ENCODE measurements at places on chromosomes 7 and 10.

- DNase-seq, result no peak
These were observed 161.2 kb downstream of the CELF2 start for GRCh38 chr10:11178606-11179515.

DNA sequence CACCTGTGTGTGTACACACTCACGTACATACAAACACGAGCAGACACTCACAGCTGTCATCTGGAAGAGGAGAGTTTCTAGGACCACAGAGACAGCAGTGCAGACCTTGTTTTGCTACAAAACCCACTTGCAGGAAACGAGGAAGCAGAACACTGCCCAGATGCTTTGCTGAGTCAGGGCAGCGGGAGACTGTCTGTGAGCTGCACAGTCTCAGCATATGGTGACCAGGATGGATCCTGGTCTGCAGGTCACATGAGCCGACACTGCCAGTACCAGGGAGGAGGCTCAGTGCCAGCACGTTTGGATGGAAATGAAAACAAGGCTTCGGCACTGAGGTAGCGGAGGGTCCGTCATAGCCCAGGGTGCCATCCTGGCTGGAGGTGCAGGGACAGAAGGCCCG is 117.6 kb upstream of the DPP6 start:
- no peak for DNase-seq

DNA sequence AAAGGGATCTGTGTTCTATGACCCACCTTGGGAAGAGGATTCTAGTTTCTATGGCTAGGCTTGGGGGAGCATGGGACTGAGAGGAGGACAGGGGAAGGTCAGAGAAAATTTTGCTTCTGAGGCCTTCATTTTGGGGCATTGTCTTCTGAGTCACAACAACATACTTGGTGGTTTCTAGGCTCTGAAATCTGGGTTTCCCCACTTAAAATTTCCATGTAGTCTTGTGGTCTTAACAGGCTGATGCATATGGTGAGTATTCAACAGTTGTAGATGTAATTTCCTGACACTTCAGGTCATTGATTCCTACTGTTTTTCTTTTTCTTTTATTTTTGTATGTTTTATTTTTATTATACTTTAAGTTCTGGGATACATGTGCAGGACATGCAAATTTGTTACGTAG is 88.5 kb downstream of the ANKRD7 start:
- no peak for DNase-seq

DNA sequence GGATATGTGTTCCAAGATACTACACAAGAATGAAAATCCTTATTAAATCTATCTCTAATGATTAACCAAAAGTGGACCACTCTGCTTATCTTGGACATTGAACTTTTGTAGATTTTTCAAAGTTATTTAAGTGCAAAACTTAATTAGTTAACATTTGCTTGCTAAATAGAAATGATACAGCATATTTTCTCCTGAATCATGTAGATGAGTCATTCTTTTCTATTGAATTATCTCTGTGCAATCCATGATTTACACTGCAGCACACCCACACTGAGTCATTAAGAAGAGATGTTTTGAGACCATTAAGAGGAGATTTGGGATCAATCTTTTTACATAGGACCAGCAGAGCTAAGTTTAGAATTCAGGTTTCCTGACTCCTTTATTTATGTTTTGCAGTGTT is 6.6 kb upstream of the ABCC2 start:
- peak; percentile 23 for DNase-seq

- no peak for DNase-seq
These were observed 95.0 kb downstream of the MMRN2 start for GRCh38 chr10:86862373-86862772.

DNA sequence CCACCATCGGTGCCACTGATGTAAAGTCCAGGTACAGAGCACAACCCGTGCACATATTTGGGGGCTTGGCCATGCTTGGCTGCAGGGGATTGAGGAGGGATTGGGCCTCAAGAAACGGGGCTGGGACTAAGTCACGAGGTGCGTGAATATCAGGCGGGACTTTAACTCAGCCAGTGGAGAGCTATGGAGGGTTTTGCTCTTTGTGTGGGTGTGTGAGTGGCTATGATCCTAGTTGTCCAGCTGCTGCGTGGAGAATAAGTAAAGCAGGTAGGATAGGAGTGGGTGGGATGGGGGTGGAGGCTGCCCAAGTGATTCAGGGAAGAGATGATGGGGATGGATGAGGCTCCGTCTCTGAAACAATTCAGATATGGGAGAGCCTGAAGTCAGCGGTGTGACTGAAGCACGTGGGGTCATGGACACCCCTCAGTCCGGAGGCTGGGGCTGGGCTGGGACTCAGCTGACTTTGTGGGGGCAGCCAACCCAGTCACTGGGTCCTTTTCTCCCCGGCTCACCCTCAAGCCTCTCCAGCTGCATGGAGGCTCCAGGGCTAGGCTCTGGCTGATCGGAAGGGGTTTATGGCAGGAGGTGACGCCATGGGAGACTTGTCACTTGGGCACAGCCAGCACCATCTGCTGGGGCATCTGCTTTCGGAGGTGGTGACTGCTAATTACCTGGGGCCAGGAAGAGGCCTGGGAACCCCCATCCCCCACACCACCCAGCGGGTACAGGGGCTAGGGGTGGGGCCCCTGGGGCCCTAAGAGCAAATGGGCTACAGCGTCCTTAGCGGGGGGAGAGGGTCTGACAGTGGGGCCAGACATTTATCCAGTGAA is 1.7 kb upstream of the LFNG start:
- no peak for DNase-seq

DNA sequence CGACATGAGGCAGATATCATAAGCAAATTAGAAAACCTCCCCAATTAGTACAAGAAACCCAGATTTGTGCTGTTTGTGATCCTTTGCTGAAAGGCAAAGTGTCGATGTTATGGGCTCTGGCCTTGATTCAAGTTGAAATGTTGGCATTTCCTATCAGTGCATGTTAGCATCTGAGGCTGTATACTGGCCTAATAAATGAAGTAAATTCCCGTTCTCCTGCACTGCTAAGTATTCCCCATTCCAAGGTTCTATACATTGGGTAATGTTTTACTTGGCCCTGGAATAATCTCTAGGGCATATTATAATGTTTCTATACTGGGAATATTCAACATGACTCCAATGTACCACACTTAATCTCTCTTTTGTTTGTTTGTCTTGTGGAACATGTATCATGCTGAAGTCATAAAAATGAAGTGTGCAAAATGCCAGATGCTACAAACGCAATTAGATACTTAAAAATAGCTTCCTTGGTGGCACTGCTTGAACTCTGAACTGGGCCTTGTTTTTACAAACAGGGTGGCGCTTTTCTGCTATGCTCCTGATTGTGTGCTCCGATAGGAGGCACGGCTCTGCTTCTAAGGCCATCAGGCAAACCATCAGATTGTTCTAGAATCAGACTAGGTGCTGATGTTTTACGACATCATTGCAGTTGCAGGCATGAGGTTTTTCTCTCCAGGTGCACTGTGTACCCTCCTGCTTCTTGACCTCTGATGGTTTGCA is 156.7 kb upstream of the TCF7L2 start:
- DNase-seq, result no peak

DNA sequence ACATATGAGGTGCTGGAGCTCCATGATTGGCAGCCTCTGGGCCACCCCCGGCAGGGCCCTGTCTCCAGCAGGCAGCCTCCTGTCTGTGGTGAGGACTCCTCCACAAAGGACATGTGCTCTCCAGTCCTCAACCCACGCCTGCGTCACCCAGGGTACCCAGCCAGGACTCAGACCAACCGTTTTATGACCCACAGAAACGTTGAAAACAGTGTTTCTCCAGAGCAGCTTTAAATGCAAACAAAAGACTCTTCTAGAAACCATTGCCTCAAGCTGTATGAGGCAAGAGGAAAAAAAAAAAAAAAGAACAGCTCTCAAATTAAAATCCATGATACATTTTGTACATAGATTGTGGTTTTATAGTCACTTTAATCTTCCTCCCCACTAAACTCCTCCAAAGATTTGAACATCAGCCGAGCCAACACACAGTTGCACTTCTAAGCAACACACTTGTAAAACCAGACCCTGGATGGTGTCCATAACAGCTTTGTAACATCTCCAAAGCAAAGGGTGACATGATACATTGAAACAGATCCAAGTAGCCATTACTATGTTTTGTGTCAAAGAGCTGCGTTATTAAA is 175.0 kb upstream of the LYZL2 start:
- no peak for DNase-seq

DNA sequence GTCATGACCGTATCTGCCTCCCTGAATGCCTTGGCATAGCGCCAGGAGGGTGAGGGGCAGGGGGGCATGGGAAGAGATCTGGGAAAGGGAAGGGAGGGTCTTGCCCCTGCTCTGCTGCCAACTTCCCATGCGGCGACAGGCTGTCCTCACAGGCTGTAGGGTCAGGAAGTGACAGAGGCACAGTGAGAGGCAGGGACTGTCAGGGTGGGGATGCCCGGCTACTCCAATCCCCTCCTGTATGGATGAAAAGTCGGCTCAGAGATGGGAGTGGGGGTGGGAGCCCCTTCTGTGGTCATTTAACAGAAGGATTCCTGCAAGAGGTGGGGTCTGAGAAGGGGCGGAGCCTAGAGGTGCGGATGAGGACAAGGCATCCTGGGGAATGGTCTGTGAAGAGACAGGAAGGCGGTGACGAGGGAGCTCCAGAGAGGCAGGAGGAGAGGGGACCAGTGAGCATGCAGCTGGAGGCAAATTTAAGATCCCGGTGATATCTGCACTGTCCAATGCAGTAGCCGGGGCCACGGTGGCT is 20.8 kb upstream of the UNC5B start:
- no peak for DNase-seq

DNA sequence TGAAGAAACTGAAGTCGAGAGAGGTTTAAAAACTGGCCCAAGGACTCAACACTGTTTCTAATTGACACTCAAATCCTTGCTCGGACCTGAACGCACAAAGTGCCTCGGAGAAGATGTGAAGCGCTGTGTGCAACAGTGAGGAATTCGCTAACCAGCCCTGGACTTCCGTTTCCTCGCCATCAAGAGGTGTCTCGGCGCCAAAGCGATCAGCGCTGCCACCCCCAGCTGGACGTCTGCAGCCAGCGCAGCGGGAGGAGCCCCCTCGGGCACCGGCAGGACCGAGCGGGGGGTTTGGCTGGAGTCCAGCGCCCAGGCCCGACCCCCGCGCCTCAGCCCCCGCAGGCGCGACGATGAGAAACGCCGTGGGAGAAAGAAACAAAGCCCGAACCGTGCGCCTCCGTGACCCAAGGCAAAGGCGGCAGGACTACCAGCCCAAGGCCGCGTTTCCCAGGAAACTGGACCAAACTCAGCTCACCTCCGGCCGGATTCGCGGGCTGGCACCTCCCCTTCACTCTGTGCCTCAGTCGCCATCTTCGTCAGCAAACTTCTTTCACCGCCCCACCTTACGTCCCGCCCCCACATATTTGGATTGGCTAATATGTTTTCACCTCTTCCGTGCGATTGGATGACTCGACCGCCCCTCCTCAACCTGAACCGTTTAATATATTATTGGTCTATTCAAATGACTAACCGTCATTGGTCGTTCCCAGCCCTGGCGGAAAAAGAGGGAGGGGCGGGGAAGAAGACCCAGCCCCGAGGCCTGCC is at the start of gene ARHGAP19:
Gene ARHGAP19, minus strand, starts transcription at position 541 of the 765 bp plus-strand sequence. Its CDS starts 10 bp downstream, at position 531.
- DNase-seq, result peak; percentile 96

GRCh38 chr7:140033036-140033435 is 29.7 kb downstream of the PARP12 start:
- DNase-seq, result no peak

GRCh38 chr10:42960491-42960990 is 116.3 kb upstream of the RET start:
- no peak for DNase-seq

- no peak for DNase-seq
These were observed 137.6 kb upstream of the PRSS1 start for GRCh38 chr7:142611566-142612236.

GRCh38 chr10:78533098-78533497 is 499.4 kb downstream of the RPS24 start:
- DNase-seq, result no peak

GRCh38 chr10:14698111-14698828 is 76.4 kb downstream of the FAM107B start:
- DNase-seq, result no peak

DNA sequence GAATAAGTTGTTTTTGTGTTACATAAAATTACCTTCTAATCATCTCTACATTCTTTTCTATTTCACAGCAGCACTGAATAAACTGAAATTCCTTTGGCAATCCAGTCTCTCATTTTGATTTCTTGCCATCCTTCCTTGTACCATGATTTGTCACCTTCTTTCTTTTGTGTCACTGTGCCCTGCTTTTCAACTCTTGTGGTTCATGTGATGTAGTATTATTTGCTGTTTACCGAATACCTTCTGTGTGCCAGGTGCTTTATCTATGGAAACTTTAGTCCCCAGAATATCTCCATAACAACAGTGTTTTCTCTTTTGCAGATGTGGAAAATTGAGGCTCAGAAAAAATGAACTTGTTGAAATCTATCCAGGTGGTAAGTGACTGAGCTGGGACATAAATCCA is 220.3 kb downstream of the STK31 start:
- DNase-seq, result no peak

- DNase-seq, result no peak
These were observed 2.0 kb downstream of the C10orf90 start for GRCh38 chr10:126668505-126668904.

DNA sequence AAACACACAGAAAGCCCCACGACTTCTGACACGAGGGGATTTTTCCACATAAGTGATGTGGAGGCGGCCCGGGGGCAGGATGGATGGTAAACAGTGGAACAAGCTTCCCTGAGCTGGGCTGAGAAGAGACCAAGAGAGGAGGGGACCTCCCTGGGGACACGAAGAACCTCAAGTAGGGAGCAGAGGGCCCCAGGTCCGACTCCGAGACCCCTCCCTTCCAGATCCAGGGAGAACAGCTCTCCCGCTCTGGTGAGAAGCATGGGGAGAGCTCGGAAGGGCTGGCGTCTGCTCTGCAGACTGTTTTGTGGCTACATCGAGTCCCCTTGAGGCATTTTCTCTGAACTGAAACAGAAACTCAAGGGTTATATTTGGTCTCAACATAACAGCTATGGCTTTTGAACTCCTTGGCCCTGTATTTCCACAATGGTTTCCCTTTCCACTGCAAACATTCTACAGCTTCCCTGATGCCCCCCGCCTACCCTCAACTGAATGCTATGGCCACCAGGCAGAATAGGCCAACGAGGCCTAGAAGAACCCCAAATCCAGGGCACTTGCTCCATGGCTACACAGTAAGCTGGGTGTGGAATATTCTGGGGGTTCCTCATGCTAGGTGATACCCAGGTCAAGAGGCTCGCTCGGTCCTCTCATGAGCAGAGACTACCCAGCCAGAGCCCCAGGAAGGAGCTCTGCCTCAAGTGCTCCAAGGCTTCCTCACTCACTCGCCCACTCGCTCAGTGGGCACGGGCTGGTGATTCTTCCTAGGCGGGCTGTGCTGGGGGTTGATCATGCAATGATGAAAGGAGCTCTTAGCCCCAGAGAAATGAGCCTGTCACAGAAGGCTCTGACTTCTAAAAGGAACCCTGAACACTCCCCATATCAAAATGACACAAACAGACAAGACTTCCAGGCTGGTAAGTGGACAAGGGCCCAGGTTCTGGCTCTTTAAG is 47.5 kb downstream of the FAM53B start:
- no peak for DNase-seq

- peak; percentile 17 for DNase-seq
These were observed 109.1 kb upstream of the TNS3 start for GRCh38 chr7:47690902-47691558.

- no peak for DNase-seq
These were observed 942 bp upstream of the KIAA1217 start for GRCh38 chr10:24207781-24208611.

GRCh38 chr10:26156019-26156418 is 60.6 kb upstream of the GAD2 start:
- no peak for DNase-seq
